ENCODE measurements at places on chromosomes 12 and 14.
A peak's percentile ranks its signal among the peaks of the same experiment; 100 is the strongest.

DNA sequence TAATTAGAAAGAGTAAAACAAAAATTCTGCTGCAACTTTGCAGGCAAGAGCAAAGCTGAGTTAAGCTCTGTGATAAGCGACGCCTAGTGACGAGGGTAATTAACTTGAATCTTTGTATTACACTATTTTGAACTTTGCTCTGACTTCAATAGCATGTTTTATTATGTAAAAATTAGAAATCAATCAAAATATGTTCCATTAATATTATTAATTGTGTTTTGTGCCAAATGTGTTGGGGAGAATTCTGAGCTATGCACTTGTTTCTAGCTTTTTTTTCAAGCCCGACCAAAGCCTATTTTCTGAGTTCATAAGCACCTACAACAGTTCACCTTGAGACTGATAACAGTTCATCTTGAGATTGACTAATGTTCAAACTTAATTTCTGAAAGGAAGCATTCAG, 90.1 kb upstream of the PDE3A start:
- no peak for DNase-seq

DNA sequence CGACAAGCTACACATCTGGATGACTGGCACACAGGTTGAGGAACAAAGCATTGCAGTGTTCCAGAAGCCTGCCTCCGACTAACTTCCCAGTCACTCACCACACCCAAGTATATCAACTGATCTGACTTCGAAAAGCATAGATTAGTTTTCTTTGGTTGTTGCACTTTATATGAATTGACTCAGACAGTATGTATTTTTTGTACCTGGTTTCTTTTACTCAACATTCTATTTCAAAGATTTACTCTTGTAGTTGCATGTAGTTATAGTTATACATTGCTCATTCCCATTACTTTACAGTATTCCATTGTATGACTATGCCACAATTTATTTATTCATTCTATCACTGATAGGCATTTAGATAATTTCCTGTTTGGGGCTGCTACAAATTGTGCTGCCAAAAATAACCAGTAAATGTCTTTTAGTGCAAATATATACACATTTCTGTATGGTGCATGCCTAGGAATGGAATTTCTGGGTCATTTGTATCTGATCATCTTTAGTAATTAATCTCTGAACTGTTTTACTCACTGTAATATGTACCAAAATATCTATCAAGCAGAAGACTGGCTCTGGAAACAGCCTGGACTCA, 17.8 kb downstream of the PLCZ1 start:
- DNase-seq = no peak

GRCh38 chr12:14849661-14850060, 6.3 kb upstream of the ART4 start:
- no peak for DNase-seq

DNA sequence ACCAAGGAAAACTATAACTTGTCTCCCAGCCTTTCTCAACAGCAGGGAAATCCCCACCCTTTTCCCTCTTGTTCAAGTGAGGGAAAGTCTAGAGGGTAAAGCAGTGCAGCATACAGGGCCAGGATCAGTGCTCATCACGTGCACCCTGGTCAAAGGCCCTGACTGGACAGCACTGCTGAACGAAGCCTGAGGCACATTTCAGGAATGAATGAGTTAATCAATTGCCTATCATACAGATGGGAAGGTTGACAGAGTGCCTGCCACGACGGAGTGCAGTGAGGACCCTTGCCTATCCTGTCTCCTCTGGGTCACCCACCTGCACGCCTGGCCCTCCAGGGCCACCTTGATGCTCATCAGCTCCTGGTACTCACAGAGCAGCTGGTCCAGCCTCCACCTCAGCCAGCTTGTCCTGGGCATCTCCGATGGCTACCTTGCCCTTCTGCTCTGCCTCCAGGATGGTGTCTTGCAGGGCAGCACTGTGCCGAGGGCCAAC, 11.7 kb upstream of the KRT73 start:
- DNase-seq = peak; percentile 4

DNA sequence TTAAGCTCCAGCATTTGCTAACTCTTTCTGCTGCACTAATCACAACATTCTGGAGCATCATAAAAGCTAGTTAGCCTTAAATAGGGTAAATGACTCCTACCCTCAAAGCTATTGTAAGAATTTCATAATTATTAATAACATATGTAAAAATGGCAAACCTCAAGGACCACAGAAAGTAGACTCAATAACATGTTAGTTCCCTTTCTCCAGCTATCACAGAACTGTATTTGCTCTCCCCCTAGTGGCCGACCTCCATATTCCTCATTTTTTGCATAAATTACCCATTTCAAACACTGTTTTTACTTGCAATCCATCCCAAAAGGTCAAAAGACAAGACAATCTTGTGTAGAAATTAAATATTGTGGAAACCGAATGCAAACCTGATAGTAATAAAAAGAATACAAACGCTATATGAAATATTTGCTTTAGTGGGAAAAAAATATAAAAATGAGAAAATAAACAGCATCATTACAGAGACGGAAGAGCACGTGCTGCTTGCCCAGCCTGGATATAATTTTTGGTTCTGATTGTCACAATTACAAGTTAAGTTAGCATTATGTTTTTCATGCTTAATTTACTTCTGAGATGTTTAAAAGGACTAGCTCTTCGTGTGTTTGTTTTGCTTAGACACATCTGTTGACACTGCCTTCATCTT, 97.9 kb downstream of the RERGL start:
- DNase-seq = peak; percentile 38

DNA sequence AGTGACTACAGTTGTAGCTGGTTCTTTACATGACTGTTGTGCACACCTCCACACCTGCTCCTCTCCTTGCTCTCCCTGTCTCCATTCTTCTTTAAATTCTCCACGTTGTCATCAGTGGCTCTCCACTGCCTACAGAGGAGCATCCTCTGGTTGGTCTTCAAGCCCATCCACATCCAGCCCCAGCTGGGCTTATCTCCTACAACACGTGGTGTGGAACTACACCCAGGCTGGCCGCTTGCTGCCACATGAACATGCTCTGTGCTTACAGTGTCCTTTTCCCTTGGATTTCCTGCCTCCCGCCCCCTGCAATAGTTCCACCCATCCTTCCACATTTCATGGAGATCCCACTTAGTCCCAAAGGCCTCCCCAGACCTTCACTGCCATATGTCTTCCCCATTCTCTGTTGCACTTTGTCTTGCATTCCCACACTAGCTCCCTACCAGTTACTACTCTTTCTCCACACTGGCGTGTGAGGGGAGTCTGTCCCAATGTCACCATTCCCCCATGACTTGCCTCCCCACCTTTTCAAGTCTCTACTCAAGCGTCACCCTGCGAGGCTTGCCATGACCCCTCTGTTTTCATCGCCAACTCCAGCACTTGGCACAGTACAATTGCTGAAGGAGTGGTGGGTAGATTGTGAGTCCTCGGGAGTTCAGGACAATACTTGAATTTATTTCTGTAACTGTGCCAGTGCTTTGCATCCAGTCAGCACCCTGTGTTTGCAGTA, 9.8 kb upstream of the MCRS1 start:
- DNase-seq = no peak

DNA sequence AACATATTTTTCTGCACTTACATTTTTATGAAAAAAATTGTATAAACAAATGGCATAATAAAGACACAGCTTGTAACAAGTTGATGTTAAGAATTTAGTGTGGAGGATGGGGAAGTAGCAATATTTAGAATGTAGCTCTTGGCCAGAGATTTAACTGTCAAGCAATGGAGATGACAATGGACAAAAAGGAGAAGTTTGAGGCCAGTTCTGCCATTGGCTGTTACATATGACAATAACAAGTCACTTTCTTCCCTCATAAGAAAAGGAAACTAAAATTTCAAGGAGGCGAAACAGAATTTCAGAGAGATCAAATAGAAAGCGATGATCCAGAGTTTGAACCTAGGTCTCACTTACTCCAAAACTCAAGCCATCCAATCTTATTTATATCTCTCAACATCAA, 122.8 kb upstream of the CCDC175 start:
- no peak for DNase-seq

DNA sequence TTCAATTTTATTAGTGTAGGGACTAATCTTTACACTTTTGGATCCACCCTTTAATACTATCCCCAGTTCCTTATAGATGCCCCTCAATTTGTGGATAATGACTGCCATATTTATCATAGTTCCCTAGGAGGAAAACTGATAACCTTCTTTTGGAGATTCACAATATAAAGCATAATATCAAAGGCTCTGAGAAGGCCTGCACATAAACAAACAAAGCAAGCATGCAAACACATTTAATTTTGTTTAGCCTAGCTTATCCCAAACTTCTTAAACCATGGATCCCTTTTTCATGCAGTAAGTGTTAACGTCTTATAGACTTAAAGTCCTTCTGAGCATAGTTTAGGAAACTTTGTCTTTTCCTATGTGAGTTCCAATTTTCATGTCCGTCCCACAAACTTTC, 290.4 kb upstream of the TBX3 start:
- no peak for DNase-seq

DNA sequence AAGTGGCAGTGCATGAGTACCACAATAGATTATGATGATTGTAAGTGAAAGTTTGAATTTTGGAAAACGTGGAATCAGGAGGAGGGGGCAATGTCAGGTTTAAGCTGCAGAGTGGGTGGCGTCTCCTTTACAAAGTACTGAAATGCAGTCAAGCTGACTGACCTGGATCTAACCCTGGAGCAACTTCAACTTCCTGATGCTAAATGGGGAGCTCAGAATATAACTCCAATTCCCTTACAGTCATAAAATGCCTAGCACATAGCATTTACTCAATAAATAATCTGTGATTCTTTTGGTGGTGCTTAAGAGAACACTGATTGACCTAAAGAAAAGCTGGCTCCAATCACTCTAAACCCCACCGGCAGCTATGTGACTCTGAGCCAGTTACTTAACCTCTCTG, 38.5 kb downstream of the CCDC60 start:
- no peak for DNase-seq

DNA sequence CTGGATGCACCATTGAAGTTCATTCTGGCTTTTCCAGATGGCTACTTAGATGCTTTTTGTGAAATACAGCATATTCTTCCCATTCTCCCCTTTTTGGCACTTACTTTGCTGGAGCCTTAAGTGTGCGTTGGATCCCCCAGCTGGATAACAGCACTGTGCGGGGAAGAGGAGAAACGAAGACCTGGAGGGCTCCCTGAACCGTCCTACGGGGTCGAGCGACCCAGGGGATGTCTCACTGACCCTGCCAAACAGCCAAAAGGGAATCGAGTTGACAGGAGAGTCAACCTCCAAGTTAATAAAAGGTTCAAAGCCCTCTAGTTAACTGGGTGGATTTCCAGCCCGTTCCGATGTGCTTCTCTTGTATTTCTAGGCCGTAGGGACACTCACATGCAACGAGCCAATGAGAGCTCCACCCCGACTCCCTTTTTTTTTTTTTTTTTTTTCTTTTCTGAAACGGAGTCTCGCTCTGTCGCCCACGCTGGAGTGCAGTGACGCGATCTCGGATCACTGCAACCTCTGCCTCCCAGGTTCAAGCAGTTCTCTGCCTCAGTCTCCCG, 1.0 kb upstream of the CAMKK2 start:
- no peak for DNase-seq

DNA sequence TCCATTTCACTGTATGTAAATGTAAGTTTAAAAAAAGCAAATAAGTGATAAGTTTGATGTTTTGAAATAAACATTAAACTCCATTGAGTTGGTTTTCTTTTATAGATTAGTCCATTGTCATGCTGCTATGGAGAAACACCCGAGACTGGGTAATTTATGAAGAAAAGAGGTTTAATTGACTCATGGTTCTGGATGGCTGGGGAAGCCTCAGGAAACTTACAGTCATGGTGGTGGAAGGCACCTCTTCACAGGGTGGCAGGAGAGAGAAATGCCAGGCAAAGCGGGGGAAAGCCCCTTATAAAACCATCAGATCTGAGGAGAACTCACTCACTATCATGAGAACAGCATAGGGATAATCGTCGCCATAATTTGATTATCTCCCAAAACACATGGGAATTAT, 48.4 kb upstream of the OXA1L start:
- no peak for DNase-seq

- DNase-seq = no peak
Observed at GRCh38 chr12:82448911-82449578, 90.7 kb downstream of the METTL25 start.

GRCh38 chr14:50667684-50667995, 466 bp downstream of the SAV1 start:
- peak; percentile 57 for DNase-seq

- no peak for DNase-seq
Observed at GRCh38 chr14:71645656-71646055, 286.6 kb upstream of the RGS6 start.

GRCh38 chr12:13171921-13172859, 24.3 kb upstream of the EMP1 start:
- no peak for DNase-seq

- no peak for DNase-seq
Observed at GRCh38 chr12:122850695-122851350, 15.6 kb downstream of the HIP1R start.

DNA sequence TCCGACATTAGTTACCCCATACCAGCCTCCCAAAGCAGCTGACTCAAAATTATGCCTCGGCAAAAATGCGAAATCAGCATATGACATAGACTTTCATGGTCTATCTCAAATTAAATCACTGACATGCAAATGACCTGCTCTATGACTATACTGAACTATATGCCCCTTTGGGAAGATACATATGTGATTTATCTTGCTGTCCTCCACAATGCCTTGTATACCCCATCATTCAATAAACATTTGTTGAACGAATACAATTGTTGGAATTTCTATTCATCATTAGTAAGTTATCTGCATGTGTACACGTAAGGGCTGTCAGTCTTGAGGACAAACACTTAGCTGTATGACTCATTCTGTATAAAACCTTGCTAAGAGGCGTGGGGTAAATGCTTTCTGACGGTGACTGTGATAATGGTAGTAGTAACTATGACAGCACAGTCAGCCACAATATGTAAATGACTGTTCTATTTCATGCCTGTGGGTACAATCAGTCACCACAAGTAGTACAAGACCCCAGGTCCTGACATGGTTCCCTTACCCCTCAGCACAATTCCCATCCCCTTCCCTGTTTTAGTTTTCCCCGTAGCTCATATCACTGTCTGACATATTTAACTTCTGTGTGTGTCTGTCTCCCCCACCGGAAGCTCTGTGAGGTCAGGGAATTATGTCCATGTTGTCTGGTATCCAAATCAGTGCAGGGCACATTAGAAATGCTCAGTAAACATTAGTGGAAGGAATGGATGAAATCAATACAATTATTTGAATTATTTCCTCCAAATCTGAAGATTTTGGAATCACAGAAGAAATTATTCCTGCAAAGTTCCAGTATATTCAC, 42.8 kb downstream of the STXBP6 start:
- no peak for DNase-seq

- no peak for DNase-seq
Observed at GRCh38 chr12:89187507-89187906, 164.8 kb downstream of the DUSP6 start.

GRCh38 chr12:116708826-116709756, 28.8 kb downstream of the SPRING1 start:
- peak; percentile 85 for DNase-seq

GRCh38 chr12:76623931-76624330, 64.4 kb upstream of the OSBPL8 start:
- DNase-seq = no peak

- DNase-seq = no peak
Observed at GRCh38 chr14:21804981-21805380, 131.4 kb upstream of the OR4E1 start.

- no peak for DNase-seq
Observed at GRCh38 chr14:82549306-82549990, 1015.8 kb upstream of the SEL1L start.
